ENCODE measurements at places on chromosomes 4 and X.

DNA sequence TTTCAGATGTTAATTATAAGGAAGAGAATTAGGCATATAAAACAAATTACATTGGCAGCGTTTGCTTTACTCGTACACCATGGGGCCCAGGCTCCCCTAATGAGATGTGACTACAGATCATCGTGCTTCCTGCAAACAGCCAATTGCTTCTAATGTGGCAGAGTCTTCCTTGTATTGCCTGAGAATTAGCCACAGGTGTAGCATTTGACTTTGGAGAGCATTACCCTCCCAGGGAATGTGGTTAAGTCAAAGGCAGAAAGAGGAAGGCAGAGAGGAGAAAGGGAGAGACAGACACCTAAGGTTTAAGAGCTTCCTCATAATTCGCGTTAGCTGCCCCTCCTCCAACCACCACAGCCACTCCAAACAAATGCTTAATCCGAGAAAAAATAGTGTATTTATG lies 97.0 kb downstream of the MID1IP1 start:
- DNase-seq, result no peak

DNA sequence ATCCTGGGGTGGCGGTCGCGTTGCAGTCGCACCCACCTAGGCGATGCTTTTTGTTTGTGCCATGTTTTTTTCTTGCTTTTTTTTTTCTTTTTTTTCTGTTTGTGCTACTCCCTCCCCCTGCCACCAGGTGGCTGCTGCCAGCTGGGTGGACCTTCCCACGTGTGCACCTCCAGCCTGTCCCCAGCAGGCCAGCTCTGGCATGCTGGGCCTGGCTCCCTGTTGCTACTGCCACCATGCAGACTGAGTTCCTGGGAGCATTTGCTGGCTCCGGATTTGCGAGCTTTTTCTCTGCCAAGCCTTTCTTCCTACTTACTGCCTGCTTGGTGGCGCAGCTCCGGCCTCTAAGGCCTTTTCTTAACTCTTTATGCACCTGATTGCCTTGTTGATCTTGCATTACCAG lies 161.2 kb upstream of the WDFY3 start:
- no peak for DNase-seq

DNA sequence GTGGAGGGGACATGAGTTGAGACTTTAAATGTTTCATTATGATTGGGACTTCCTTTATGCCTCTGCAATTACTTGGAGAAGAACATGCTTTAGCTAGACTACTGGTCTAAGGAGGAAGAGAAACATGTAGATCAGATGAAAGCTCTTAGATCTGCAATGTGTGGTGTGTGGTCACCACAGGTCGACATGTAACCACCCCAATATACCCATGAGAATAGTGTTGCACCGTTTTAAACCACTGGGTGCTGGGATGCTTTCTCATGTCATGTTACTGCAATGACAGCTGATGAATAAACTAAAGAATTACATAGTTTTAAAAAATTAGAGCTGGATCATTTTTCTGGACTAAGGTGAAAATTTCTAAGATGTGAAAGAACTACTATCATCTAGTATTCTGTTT lies 1039.7 kb downstream of the RAPGEF2 start:
- no peak for DNase-seq

DNA sequence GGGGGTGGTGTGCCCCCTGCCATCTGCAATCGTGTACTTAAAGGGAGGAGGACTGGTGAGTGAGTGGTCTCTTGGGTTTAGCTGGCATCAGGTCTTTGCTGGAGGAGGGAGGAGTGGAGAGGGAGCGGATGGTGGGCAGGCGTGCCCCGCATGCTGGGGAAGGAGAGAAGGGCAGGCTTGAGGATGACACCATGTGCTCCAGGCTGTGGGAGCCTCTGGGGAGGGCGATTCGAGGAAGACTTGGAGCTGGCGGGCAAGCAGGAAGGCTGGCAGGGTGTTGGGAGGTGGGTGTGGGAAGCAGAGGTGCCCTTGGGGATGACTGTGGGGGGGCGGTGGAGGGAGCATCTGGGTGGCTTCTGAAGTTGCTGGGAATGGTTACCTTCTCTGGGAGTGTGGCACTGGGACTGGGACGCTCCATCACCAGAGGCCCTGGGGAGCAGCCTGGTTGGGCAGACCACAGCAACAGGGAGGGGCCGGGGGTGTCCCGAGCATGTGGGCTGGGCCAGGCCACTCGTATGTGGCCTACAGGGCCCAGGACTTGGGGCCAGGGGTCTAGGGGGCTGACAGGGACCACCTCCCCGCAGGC lies 30.8 kb upstream of the AFAP1 start:
- DNase-seq, result no peak

DNA sequence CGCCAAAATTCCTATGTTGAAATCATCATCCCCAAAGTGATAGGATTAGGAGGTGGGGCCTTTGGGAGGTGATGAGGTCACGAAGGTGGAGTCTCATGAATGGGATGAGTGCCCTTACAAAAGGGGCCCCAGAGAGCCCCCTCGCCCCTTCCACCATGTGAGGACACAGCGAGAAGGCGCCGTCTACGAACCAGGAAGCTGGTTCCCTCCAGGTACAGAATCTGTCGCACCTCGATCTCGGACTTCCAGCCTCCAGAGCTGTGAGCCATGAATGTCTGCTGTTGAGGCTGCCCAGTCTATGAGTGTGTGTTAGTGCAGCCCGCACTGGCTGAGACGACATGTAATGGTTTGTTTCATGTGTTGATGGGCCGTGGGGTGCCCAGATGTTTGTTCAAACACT lies 60.3 kb downstream of the PRKX start:
- no peak for DNase-seq

GRCh38 chr4:104969394-104970082 lies 177.1 kb upstream of the TET2 start:
- no peak for DNase-seq

GRCh38 chr4:81804849-81805248 lies 333.1 kb upstream of the RASGEF1B start:
- no peak for DNase-seq

- DNase-seq, result no peak
Measured at GRCh38 chr4:143555676-143556075, 42.2 kb downstream of the SMARCA5 start.

DNA sequence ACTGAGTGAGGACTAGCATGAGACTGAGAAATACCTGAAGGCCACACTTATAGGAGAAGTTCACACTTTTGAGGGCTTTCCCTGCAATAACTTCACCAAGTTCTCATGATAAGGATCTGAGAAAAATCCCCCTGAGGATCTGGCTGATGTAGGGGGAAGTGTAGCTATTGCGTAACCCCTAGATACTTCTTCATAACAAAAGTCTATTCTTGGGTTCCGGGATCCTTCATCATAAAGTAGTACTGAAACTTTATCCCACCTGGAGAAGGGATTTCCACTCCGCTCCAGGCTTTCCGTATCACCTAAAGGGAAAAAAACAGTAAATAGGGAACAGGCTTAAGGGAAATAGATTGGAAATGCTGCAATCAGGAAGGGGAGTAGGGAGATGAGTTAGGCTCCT lies 13.3 kb downstream of the USP27X start:
- DNase-seq, result no peak

- DNase-seq, result no peak
Measured at GRCh38 chr4:176036585-176037205, 28.9 kb upstream of the WDR17 start.

- DNase-seq, result no peak
Measured at GRCh38 chrX:19040373-19040772, 56.5 kb upstream of the PHKA2 start.

- DNase-seq, result no peak
Measured at GRCh38 chrX:44784241-44784640, 59.6 kb upstream of the DUSP21 start.

DNA sequence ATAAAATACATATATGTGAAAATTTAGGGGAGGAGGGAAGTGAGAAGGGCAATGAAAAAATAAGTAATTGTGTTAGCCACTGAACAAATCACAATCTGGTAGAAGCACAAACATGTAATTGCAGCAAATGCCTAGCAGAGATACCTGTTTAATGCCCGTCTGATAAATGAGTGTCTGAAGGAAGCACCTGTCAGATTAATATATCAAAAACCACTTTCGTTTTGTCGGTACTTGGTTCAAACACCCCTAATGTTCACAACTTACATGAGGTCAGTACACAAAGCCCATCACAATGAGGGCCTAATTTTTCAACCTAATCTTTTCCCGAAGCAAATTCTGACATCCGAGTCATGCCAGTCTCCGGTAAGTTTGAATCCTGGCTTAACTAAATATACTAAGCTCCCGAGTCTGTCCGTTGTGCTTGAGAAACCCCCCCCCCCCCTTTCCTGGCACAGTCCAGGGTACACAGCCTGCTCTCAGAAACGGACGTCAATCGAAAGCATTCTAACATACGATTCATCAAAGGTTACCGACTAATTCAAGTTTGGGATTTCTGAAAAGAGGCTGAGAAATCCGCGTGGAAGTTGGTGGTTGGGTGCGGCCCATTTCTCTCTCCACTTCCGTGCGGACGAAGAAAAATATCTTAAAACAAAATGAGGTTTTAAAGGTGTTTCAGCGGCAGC lies 758 bp downstream of the SDAD1 start:
- no peak for DNase-seq

Measured in stimulated activated CD8-positive, alpha-beta memory T cell treated with anti-CD3 and anti-CD28 coated beads, Interleukin-7, amount 100 ng/mL, for 1 hour (primary cell).